Activated CD8-positive, alpha-beta memory T cell treated with anti-CD3 and anti-CD28 coated beads for 48 hours (primary cell): ENCODE measurements at places on chromosomes 7 and 10.

- no peak for DNase-seq
These were observed 62.4 kb upstream of the DOCK1 start for GRCh38 chr10:126842836-126843235.

- DNase-seq = no peak
These were observed 36.4 kb downstream of the VCL start for GRCh38 chr10:74034301-74034700.

DNA sequence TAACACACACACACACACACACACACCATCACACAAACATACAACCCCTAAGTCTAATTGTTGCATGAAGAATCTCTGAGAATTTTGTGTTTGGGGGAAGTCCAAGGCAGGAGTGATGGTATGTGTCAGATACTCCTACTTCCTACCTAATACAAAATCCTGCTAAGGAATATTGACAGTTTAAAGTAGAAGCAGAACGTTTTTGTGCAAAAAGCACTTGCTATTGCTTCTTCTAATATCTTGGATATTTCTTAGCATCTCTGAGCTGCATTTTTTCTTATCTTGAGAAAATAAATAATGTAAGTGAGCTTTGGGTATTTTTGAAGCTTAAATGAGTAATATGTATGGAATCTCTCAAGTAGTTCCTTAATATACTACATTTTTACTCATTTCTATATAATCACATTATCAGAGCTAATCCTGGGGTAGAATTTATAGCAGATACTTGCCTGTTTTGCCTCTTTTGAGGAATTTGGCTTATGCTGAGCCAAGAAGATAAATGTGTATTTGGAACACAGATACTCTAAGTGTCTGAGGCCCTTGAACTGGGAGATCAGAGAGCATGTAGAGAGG, 212.3 kb downstream of the DKK1 start:
- no peak for DNase-seq

DNA sequence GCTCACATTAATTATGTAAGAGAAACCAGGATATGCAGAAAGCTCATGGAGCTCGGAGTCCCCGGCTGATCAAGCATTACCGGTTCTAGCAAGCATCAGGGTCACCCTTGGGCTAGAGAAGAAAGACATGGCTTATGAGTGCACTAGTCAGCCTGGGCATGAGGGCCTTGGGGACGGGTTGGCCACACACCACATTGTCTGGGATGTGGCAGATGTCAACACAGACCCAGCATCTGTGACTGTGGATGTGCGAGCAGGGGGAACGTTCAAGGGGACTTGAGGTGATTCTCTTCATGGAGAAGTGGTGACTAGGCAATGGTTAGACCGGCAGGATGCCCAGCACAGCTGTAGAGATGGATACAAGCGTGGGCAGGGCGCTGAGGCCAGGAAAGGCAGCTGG, 13.7 kb downstream of the ZMIZ2 start:
- no peak for DNase-seq

DNA sequence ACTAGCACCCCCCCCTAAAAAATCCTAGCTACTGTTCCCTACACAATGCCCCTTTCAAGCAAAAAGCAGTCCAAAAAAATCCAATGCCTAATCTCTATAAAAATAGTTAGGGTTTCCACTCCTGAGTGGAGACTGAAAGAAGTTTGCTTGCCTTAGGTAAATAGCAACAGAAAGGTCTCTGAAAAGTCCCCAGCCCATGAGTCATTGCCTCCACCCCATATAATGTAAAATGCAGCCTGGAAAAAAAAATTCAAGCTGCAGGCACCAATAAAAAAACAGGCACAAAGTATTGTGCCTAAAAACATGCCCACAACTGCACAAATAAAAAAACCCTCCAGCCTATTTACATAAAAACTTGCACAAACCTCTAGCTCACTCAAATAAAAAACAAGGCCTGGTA, 47.5 kb downstream of the ZNF680 start:
- DNase-seq = no peak

- no peak for DNase-seq
These were observed 271.6 kb downstream of the GFRA1 start for GRCh38 chr10:116001262-116001857.

GRCh38 chr10:130456616-130457015, 320.4 kb downstream of the GLRX3 start:
- DNase-seq = no peak

DNA sequence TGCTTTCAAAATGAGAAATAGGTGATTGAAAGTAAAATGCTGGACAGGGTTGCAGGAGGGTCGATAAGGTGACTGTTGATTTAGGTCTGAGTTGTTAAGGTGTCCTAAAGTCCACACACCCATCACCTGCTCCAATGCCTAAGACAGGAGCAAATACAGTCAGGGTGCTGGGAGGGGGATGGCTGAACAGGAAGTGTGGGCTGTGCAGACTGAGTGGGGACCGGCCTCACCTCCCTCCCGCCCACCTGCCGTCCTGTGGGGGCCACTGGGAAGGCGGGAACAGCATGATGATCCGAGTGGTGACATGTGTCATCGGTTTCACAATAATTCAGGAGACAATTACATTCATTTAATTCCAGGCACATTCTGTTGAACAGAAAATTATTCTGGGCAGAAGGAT, 260.8 kb downstream of the DNAJB6 start:
- no peak for DNase-seq

DNA sequence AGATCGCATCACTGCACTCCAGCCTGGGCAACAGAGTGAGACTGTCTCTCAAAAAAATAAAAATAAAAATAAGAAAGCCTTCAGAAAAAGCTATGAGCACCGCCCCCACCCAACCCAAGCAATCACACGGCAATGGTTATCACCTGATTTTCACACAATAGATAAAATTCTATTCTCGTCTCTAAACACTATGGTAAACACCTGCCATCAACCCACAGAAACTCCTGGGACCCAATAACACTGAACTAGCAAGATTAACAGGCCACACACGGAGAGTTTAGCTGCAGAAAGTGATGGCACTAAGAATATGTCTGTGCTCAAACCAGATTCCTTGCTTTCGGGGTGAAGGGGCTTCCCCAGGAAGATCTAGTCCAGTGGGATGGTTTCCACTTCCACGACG, 173.8 kb downstream of the DIP2C start:
- no peak for DNase-seq

- DNase-seq = no peak
These were observed 5.3 kb downstream of the SRGN start for GRCh38 chr10:69092959-69093850.

DNA sequence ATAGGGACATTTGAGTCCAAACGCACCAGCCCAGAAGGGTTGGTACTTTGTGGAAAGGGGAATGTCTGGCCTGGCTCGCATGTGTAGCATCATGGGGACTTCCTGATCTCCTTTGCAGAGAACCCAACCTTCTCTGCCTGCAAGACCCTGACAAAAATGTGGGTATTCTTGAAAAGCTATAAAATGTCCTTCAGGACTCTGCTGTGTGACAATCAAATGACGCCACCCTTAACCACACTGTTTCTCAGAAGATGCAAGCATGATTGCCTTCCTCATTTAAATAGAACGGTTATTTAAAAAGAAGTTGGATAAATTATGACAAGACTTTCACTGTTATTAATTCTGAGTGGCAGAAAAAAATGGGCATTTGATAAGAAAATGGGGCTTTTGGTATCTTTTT, 15.1 kb upstream of the GPR15LG start:
- DNase-seq = no peak

DNA sequence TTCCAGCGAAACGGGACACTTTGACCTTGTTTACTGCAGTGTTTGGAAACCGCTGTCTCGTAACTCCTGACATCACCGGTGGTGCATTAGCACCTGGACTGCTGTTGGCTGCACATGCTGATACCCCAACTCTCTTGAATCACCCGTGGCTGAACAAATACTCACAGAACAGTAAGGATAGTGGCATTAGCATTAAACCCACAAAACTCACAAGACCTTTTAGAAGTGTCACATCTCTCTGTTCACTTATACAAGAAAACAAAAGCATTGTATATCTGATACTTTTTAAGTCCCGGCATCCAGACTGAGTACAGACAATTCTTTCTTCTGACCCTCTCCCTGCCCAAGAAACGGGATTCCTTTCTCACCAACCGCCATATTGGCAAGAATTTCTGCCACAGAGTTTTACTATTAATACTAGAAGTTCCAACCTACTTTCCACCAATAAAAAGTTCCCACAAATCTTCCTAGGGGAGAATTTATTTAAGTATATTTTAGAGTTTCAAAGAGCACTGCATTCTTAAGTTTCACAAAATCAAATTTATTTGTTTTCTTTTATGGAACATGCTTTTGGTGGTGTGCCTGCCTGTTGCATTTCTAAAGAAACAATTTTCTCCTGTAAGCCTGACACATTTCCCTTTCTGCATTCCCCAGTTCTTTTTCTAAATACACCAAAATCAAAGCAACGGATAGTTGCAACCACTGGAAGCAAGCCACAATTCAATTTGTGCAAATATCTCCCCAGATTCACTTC, 208.4 kb upstream of the KLF14 start:
- DNase-seq = no peak
